ENCODE measurements at places on chromosomes 2 and 18.

GRCh38 chr2:26580751-26581150 is 60.4 kb downstream of the CIB4 start:
- no peak for DNase-seq

- DNase-seq, result no peak
Measured at GRCh38 chr2:160372010-160372356, 121.6 kb downstream of the RBMS1 start.

DNA sequence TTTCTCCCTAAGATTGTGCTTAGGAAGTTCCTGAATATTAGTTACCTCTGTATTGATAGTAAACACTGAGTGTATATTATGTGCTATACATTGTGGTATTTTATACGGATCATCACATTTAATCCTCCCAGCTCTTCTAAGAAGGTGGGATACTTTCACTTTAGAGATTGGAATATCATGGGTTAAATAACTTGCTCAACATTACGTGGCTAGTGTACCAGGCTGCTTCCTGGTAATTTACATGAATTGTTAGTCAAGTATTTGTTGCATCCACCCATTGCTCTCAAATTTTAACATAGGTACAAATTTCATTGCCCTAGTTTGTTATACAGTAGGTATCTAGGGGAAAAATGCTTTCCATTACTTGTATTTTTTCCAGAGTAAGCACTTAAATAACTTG is 21.4 kb downstream of the FAM98A start:
- no peak for DNase-seq

DNA sequence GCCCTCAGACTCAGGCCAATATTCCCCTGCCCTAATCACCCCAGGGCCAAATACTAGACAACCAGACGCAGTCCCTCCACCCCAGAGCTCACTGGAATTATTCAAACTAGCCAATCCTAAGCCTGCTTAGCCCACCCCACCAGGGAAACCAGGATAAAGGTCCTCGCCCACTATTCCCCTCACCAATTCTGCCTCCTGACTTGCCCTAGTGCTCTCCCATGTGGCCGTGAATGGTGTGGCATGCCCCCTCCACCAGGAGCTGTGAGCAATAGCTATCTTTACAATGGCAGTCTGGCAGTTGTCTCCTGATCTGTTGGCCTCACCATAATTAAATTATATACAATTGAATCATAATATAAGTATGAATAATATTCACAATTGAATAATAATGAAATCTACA is 42.3 kb downstream of the FAM124B start:
- no peak for DNase-seq

- no peak for DNase-seq
Measured at GRCh38 chr2:69097148-69097610, 84.2 kb downstream of the ANTXR1 start.
